ENCODE measurements at places on chromosomes 2 and 18.
A peak's percentile ranks its signal among the peaks of the same experiment; 100 is the strongest.

- DNase-seq, result peak; percentile 76
Measured at GRCh38 chr18:446941-447560, 53.5 kb downstream of the COLEC12 start.

DNA sequence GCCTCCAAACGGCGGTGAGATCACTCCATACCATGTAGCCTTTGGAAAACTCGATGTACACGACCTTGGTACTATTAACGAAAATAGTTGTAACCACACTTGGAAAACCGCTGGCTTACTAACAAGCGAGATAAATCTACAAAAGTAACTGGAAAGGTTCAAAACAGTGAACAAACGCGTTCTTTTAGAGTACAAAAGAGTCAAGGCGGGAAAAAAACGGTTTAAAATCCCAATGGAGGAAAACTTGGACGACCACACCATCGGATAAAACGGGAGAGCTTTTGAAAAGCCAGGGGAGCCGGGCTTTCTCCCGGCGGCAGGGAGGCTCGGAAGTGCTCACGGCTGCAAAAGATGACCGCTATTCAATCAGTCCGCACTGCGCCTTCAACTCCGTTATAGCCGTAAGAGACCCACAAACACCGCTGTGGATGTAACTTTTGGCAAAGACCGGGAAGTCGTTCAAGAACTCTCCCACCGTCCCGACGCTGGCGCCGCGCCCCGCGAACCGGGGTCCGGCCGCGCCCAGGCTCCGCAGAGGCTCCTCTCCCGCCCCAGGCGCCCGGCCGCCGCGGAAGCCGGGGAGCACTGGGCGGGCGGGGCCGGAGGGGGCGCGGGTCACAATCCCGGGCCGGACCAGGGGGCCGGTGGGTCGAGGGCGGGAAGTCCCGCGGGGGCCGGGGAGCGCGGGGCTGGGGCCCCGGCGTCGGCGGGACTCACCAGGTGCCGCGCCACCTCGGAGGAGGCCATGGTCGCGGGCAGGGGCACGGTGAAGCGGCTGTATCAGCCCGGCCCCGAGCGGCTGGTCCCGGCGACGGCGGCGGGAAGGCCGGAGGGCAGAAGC, 465 bp downstream of the SEPTIN10 start:
- no peak for DNase-seq

GRCh38 chr2:63926815-63927214, 85.1 kb downstream of the UGP2 start:
- DNase-seq, result no peak

DNA sequence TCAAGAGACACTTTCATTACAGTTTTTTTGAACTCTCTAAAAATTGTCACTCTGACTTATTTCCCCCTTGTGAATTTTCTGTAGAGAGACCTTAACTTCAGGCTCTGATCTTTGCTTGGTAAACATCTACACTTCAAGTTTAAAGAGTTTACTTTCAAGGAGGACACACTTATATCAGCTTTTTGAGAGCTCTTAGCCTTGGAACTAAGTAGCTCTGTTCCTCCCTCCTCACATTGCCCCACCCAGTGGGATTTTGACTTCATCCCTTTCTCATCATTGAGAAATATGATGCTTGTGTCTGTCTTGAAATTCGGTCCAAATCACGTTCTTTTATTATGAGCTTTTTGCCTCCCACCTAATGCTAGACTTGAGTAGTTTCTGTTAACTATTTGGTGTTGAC, 433.4 kb upstream of the MEIS1 start:
- no peak for DNase-seq

DNA sequence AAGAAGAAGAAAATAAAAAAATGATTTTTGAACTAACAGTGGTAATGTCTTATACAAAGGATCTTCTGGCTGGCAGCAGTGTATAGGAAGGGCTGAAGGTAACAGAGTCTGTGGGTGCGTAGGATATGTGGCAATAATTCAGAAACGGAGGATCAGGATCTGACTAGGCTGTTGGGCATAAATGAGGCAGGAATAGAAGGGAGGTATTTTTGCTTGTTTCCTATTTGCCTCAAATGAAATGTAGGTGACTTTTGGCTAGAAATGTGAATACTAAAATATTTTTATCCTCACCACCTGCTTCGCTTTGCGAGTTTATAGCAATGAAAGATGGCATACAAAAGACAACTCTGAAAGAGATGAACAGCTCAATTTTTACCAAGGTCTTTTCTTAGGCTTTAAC, 1086.1 kb upstream of the CELF4 start:
- no peak for DNase-seq

GRCh38 chr2:16101196-16101595, 160.8 kb downstream of the MYCN start:
- no peak for DNase-seq

DNA sequence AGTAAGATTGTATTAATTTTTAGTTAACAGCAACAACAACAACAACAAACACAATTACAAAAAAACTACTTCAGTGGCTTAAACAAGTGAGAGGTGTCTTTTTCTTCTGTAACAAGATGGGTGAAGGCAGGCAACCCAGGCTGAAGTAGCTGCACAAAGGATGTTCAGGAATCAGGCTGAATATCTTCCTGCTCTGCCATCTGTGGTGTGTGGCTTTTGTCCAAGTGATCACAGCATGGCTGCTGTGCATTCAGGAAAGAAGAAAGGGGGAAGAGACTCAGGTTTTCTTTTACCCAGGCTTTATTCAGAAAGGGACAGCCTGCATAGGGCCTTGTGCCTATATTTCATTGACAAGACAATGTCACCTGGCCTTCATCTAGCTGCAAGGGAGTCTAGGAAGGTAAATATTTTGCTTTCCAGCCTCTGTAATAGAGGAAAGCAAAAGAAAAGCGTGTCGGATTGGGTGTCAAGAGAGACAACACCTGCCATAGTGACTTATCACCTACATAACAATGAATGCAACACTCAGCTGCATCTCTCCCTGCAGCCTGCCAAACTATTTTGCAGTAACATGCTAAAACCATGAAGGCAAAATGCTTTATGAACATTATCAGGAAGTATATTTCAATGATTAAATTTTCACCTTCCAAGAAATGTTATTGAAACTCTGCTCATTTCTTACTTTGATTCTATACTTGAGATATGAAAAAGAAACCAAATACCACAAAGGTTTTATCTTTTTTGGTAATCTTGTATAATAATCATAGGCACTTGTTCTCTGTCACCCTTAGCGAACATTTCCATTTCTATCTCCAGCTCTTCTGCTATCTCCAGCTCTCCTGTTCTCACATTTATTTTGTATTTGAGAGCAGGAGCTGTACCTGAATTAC, 14.6 kb downstream of the G6PC2 start:
- no peak for DNase-seq

DNA sequence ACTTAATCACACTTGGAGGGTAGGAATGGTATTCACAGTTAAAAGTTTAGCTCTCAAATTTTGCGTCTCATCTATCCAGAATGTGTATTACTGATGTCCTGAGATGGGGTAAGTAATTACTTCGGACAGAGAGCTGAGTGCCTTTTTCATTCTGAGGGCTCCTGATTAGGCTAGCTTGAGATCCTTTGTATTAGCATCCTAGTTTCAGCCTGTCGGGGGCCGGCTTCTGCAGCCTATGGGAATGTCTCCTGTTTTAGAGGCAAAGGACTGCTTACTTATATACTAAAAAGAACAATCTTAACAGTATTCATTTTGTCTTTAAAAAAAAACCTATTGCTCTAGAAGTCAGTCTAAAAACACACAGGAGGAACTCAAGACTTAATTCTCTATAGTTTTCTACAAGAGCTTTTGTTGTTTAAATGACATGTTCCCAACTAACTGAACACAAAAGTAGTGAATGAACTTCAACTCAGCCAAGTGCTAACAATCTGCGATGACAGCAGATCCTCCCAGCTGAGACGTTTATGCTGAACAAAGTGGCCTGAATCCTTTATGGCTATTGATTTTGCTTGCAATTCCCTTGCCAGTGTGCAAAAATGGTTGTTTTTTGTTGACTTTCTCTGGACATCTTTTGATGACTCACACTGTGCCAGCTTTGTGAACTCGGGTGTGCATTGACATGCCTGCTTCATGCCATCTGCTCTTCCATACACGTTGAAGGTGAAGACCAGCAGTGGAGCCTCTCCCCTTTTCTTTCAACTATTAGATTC, 118.7 kb downstream of the LYPD6B start:
- no peak for DNase-seq

DNA sequence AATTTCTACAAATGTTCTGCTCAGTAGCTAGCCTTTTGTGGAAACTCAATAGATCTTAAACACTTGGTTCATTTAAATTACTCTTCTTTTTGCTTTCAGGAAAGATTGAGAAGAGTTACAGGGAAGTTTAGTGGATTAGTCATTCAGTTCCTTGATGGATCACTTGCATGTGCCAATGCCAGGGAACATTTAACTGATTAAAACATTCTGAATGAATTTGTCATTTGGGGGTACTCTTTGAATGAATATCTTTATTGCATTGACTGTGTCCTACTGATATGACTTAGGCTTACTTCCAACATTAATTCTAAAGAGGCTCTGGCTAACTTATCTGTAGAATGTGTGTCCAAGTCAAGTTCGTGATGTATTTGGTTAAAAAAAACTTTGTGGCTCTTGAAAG, 199.8 kb downstream of the PLCL1 start:
- DNase-seq, result no peak

DNA sequence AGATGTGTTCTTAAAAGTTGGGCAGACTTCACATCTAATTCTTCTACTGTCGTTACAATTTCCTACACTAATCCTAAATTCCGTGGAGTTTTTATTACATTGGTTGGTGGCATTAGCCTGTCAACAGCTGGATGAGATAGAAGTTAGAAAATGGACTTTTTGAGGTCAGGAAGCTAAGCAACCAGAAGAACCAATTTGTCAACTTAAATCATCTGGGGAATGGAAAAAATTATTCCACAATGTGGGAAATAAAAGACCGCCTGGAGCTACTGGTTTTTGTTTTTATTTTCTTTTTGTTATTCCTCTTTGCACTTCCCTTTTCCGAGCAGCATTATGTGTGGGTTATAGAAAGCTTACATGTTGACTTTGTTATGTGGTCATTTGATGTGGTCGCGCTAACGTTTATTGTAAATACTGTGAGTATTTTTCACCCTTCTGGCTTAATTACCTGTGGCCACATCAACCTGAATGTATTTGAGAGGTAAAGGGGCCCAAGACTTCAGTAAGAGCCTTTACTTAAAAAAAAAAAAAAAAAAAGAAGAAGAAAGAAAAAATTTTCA, 75.3 kb downstream of the PTPRM start:
- DNase-seq, result no peak

DNA sequence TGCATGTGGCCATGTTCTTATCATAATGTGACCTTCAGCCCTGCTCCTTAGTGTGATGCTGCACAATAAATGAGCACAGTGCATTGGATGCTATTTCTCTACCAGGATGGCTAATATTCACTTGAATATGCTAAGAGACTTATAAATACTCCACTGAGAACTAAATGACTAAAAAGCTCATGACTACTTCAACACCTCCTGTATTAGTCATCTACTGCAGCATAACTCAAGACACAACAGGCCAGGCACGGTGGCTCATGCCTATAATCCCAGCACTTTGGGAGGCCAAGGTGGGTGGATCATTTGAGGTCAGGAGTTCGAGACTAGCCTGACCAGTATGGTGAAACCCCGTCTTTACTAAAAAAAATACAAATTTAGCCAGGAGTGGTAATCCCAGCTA, 213.4 kb downstream of the RND3 start:
- no peak for DNase-seq

- DNase-seq, result no peak
Measured at GRCh38 chr2:15472133-15472532, 89.0 kb downstream of the NBAS start.

GRCh38 chr2:30709516-30709915, 97.7 kb downstream of the CAPN13 start:
- DNase-seq, result no peak

GRCh38 chr2:157644776-157645175, 16.1 kb upstream of the ACVR1C start:
- DNase-seq, result no peak

DNA sequence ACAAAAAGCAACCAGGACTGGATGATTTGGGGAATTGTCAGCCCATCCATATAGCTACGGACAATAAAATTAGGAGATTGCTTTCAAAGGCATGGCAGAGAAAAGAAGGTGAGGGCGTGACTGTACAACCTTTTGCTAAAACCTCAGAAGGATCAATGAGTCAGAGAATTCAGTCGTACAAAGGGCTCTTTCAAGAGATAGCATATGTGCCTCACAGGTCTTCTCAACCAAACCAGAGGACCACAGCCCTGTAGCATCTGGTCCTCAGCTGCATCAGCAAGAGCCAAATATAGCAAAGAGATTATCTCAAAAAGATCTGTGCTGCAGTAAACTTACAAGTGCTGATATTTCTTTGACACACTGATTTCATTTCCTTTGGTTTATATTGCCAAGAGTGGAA, 149.9 kb upstream of the RAB6C start:
- DNase-seq, result no peak

DNA sequence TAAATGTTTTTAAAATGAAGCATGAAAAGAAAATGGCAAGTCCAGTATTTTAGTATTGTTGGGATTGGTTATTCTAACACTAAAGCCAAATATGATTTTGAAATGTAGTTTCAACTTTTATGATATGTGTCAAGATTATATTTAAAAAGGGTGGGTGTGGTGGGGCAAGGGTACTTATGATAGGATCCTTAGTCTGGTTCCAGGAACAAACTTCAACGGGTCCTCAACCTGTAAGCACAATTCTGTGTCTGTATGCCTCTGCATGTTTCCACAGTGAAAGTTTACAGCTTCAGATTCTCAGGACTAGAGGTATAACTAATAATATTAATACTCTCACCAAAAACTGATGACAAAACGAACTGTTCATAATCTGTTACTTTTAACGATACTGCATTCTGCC, 5.8 kb downstream of the USP34 start:
- no peak for DNase-seq

- DNase-seq, result no peak
Measured at GRCh38 chr2:53694096-53694771, 73.4 kb upstream of the CHAC2 start.

Data from CD14-positive monocyte (primary cell).